GM04503 (cell line): ENCODE measurements at places on chromosomes 11 and 22.
A peak's percentile ranks its signal among the peaks of the same experiment; 100 is the strongest.

- DNase-seq = no peak
Measured at GRCh38 chr11:128891913-128892398, 800 bp downstream of the KCNJ5 start.

DNA sequence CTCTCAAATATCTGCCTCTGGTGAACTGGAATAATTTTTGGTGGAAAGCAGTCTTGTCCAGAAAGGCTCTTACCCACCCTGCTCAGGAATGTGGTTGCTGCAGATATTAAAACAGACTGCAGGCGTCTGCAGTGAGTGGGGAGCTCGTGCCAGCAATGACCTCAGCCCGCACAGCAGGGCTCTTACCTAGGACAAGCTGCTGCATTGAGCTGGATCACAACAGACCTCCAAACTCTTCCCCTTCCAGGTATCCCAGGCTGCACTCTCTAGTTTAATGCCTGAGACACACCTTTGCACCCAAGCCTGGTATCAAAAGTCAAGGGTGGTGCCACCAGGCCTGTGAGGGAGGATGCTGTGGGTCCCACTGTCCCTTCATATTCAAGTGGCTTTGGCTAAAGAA lies 69.7 kb upstream of the CDON start:
- no peak for DNase-seq

DNA sequence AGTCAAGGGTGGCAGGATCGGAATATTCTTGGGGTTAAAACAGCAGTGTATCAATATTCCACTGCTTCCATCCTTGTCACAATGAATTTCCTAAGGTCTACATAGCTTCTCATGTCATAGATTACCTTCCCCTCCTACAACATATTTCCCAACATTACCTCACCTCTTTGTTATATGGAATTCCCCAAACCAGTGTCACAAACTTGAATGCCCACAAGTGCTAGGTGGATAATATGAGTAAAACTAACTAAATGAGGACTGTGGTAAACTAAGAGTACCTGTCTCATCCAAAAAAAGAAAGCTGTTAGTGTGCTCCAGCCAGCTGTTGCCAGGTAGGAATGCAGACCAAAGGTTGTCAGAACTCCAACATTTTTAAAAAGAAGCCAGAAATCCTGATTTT lies 17.0 kb upstream of the NUCB2 start:
- no peak for DNase-seq

GRCh38 chr11:70368961-70369360 lies 29.4 kb upstream of the CTTN start:
- no peak for DNase-seq

DNA sequence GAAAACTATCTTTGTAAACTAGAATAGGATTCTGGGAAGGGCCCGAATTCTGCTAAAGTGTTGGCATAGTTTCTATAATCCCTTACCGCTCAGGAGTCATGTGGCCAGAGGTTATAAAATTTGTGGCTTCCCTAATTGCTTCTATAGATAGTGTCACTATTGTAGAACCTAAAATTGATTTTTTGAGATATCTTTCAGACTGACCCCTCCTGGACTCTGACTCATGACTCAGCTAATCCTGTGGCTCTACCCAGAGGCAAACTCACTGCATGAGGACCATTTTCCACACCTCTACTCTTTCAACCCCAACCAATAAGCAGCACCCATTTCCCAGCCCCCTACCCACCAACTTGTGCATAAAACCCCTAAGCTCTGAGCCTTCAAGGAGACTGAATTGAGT lies 61.8 kb upstream of the PRSS23 start:
- DNase-seq = no peak

GRCh38 chr11:117855186-117855845 lies 21.1 kb downstream of the FXYD6 start:
- no peak for DNase-seq

DNA sequence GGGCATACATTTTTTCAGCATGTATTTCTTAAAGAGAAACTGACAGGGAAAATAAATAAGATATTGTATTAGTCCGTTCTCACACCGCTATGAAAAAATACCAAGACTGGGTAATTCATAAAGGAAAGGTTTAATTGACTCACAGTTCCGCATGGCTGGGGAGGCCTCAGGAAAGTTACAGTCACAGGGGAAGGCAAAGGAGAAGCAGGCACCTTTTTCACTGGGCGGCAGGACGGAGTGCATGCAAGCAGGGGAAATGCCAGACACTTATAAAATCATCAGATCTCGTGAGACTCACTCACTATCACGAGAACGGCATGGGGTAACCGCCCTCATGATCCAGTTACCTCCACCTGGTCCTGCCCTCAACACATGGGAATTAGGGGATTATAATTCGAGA lies 44.2 kb downstream of the PPFIA1 start:
- no peak for DNase-seq

- DNase-seq = no peak
Measured at GRCh38 chr11:11786234-11786633, 55.5 kb upstream of the USP47 start.

GRCh38 chr22:32887324-32887980 lies 85.9 kb downstream of the TIMP3 start:
- no peak for DNase-seq

DNA sequence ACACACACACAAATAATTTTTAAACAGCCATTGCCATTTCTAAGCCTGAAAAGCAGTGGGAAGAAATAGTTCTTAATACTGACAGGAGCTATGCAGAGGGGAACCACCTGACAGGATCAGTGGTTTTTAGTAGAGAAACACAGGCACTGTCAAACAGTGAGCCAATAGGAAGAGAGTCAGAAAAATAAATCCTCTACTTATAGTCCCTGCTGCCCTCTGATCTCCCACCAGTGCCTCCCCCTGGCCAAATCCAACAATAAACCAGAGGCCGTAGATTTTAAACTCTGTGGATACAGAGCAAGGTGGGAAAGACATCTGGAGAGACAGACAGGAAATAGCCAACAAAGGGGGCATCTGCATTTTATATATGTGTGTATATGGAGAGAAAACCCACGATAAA lies 7.9 kb upstream of the OR56B4 start:
- DNase-seq = no peak

- DNase-seq = no peak
Measured at GRCh38 chr22:46072110-46072881, 78.0 kb upstream of the PPARA start.

- no peak for DNase-seq
Measured at GRCh38 chr11:10564696-10565318, 3.7 kb downstream of the LYVE1 start.

DNA sequence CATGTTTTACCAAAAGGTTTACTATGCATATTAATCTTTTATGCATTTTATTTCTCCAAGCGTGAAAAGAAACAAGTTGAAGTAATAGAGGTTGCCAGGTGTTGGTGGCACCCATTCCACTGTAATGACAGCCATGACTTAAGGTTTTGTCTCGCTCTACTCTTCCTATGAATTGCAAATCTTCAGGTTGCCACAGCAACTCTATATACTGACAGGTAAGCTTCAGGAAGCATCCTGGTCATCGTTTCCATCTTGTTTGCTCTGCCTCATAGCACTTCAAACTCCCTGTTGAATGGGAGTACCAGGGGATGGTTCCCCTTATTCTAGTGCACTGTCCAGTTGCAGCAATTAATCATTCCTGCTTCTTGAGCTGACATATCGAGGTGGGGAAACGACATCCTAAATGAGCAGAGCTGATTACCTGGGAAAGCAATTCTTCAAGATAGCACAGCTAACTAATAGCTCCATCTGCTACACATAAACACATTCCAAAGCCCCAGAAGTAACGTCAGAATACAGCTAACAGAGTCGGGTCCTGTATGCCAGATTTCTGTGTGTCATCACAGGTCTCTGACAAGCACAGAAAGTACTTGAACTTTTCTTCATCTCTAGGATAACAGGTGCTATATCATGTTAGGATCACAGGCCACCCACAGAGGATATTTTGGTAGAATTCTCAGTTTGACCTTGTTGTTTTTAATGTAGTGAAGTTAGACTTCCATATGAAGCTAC lies 80.3 kb downstream of the CADM1 start:
- DNase-seq = no peak

DNA sequence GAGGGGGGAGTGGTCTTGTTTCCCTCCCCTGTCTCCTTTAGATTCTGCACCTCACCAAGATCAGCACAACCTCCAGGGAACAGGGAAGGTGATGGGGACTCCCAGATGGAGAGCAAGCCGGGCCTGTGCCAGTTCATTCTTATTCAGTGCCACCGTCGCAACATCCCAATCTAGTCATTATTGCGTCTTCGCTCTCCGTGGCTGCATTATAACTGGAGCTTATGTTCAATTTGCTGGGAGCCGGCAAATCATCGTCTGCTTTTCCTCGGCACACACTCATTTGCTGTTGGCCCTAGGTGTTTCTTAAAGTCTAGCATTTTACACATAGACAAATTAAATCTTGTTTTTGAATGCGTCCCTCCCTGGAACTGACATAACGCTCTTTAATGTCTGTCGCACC lies 1269.7 kb downstream of the BRD1 start:
- DNase-seq = no peak

- DNase-seq = no peak
Measured at GRCh38 chr22:47434336-47435203, 672.1 kb downstream of the TBC1D22A start.

- DNase-seq = no peak
Measured at GRCh38 chr11:126072141-126072741, 9.6 kb upstream of the CDON start.

GRCh38 chr11:12859872-12860657 lies 149.1 kb upstream of the RASSF10 start:
- no peak for DNase-seq

GRCh38 chr11:94750319-94751217 lies 17.6 kb upstream of the AMOTL1 start:
- no peak for DNase-seq

DNA sequence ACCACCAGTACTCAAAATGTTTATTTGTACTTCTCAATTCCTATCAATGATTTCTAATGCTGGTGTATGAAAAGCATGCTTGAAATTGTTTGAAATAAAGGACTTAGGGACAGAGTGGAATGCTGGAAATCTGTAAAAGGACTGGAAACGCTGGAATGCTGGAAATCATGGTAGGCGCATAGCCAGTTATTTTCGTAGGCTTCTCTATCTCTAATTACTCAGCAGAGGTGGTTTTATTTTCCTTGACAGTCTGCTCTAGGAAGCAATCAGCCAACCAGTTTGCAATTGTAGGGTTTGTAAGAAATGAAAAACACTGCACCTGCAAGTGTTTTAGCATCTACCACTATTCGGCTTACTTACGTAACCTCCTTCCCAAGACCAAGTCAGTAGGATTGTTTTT lies 788 bp downstream of the LIN7C start:
- DNase-seq = no peak

DNA sequence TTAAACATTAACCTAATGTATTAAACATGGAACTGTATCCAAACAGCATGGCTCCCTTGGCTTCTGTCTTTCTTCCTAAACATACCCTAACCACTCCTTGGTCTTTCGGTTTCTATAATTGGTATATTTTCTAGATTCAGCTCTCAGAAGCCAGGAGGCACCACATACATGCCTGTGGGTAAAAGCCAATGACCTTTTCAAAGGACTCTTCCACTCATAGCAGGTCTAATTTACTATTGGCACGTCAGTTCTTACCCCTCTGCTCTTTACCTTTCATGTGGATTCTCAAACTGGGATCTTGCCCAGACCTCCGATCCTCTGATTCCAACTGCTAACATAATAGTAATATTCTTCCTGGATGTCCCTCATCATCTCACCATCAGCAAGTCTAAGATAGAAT lies 835.1 kb downstream of the NTM start:
- DNase-seq = no peak

DNA sequence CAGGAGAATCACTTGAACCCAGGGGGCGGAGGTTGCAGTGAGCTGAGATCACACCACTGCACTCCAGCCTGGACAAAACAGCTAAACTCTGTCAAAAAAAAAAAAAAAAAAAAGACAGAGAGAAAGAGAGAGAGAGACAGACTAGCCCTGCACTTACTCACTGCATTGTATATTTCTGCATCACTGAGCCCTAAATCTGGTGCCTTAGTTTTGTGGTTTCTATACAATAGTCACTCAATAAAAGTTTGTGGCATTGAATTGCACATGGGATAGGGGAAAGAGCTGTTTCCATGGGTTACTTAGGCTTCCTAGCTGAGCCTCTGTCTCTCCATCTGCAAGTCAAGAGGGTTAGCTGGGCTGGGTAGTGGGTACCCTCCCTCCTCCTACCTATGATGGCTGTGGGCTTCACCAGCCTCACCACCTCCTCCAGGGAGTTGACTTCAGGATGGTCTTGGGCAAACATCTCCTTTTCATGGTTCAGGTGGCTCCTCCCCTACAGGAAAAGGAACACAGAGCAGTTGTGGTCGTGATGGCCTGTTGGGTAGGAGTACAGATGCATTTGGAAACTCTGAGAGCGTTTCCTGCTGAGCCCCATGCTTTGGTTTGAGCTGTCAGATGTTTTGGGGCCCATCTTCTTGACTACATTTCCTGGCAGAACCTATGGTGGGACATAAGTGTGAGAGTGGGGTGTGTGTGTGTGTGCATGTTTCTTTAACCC lies 73.2 kb downstream of the CCDC81 start:
- DNase-seq = no peak

- peak; percentile 53 for DNase-seq
Measured at GRCh38 chr11:63599211-63600122, 14.8 kb downstream of the PLAAT3 start.

GRCh38 chr11:109309153-109309552 lies 112.8 kb upstream of the C11orf87 start:
- DNase-seq = no peak

GRCh38 chr11:43923406-43924111 lies 18.9 kb upstream of the C11orf96 start:
- no peak for DNase-seq

GRCh38 chr11:74462009-74462408 lies 5.3 kb downstream of the KCNE3 start:
- no peak for DNase-seq

- no peak for DNase-seq
Measured at GRCh38 chr11:103631841-103632240, 404.6 kb upstream of the DDI1 start.

DNA sequence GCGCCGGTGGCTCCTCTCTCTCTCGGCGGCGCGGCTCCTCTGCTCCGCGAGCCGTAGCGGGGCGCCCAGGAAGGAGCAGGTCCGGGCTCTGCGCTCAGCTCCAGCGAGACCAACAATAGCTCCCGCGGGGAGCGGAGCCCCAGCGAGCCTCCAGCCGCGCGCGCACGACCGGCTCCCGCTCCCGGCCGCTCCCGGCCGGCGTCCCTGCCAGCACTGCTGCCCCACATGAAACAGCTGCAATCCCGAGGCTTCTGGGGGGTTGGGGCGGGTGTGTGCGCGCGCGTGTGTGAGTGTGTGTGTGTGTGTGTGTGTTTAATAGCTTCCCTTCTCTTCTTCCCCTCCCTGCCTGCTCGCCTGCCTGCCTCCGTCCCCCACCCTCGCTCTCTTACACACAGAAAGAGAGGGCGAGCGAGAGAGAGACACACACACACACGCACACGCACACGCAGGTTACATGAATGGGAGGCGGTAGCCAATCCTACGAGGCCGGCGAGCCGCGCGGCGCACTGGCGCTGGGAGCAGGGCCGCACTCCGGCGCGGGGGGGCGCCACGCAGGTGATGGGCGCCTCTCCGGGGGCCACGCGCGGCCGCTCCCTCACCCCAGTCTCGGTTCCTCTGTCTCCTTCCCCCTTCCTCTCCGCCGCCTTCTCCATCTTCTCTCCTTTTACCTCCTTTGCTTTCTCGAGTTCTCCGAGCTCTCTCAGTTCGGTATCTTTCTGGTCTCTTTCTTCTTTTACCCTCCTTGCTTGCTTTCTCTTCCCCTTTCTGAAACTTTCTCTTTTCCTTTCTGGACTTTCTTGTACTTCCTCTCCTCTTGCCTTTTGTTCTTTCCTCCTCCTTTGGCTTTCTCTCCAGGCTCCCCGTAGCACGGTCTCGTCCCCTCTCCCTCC lies at the start of gene TENM4:
TENM4 (minus strand) TSS at position 460 of the 890 bp plus-strand sequence. CDS start 371,086 bp downstream, outside the sequence.
- no peak for DNase-seq
